Fibroblast of skin of left biceps (primary cell): ENCODE measurements at places on chromosomes 7 and 10.
A peak's percentile ranks its signal among the peaks of the same experiment; 100 is the strongest.

DNA sequence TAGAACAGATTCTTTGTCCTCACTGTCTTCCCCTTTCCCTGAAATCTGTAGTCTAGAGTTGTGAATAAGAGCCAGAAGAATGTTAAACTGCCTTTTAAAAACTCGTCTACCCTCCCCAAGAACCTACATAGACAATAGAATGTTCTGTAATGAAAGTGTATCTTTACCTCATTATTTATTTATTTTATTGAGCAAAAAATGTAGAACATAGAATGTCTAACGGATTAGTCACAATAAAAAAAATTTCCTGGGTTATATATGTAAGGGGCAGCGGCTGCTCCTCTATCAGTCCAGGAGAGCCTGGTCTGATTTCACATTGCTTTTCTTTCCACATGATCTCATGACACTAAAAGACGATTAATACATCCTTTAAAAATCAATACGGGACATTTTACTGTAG is 135.7 kb downstream of the SDK1 start:
- DNase-seq = peak; percentile 82

DNA sequence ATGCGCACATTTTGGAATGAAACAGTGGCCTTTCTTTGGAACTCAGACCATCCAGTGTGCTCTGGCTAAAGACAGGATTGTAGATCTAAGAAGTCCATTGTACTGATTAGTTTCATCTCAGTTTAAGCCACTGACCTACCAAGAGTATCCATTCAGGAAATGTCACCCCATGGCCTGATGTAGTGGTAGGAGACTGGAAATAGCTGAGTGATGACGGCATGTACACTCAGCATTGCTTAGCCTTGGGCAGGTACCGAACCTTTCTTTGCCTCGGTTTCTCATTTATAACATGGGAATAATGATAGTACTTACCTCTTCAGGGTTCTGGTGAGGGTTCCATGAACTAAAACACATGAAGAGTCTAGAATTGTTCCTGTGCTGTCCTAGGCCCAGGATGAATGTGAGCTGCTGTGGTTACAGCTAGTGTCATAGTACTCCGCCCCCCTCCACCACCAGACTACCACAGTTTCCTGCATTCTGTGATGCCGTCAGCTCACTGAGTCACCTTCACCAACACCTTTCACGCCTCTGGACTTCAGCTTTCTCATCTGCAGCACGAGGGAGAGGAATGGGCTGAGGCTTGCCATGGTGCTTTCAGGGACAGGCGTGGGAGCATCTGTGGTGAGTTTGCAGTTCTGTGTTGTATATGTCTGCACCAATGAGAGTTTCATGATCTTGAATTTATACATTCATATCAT is 484.0 kb upstream of the GALNT17 start:
- DNase-seq = no peak

- no peak for DNase-seq
Measured at GRCh38 chr7:121547544-121548092, 151.5 kb upstream of the FAM3C start.

DNA sequence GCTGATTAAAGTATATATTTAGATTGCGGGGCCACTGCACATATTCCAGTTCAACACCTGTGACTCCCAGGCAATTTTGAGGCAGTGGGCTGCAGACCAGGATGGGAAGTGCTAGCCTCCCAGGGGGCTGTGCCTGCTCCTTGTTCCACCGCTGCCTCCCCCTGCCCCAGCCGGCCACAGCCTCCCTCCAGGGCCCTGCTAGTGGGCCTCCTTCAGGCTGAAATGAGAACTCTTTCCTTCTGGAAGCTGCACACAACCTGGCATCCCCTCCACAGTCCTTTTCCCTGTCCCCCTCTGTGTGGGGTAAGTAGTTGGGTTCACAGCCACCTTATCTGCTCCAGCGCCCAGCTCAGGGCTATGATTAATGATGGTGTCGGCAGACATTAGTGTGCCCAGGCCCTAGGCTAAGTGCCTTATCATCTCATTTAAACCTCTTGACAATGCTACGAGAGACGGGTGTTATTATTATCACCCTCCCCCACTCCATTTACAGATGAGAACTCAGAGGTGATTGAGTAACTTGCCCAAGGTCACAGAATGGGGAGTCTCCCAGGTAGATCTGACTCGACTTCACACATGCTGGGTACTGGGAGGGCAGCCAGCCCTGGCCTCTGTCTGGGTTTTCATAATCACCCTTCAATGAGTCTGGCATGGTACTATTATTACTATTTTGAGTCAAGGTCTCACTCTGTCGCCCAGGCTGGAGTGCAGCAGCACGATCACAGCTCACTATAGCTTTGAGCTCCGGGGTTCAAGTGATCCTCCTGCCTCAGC is 10.8 kb upstream of the SFRP5 start:
- no peak for DNase-seq

DNA sequence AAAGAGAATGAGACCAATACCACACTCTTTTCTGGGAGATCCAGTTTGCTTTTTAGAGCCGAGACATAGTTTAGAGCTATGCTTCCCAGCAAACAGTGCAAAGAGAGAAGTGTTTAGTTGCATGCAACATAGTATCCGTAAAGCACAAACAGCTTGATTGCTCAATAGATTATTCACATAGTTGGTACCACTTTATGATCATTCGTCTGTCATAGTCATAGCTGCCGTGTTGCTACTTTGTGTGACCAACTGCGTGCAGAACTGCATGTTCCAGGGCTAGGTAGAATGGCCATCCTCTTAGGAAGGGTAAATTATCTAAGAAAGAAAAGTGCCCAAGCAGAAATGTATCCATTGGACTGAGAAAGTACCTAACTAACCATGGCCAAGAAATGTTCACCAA is 203.5 kb upstream of the DKK1 start:
- DNase-seq = no peak

GRCh38 chr10:13913897-13914296 is 327.1 kb downstream of the PRPF18 start:
- no peak for DNase-seq

DNA sequence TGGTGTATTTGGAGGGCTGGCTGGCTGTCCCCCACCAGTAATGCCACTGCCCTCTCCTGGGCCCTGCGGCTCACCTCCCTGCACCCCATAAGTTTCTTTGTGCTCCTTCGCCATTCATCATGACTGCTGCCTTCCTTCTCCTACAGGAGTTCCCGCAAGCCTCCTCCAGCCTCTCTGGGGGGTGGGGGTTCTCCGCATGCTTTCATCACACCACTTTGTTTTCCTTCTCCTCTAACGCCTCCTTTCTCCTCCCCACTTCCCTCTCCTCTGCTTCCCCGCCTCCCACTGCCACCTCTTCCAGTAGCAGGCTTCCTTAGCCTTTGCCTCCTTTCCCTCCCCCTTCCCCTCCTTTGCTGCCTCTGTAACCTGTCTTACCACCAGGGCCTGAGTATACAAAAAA is 58.1 kb downstream of the PAX2 start:
- DNase-seq = no peak

GRCh38 chr7:88165697-88166096 is 54.1 kb downstream of the SRI start:
- no peak for DNase-seq

- DNase-seq = no peak
Measured at GRCh38 chr7:143243614-143244013, 19.6 kb upstream of the GSTK1 start.

DNA sequence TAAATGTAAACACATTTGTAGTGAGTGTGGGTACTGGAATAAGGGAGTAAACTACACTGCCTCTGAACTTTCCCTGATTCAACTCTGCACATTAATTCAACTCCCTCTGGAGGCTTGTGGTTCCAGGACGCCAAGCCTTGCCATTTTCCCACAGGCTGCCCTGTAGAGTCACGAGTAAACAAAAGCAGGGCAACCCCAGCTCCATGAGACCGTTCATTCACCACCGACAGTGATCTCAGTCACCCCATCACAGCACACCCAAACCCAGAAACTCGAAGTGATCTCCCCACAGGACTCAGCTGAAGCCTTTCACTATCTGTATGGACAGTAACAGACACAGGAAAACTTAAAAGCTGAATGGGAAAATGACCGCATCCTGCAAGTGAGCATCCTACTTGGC is 218.8 kb upstream of the FRMD4A start:
- no peak for DNase-seq
